ENCODE measurements at places on chromosomes 6 and 20.

DNA sequence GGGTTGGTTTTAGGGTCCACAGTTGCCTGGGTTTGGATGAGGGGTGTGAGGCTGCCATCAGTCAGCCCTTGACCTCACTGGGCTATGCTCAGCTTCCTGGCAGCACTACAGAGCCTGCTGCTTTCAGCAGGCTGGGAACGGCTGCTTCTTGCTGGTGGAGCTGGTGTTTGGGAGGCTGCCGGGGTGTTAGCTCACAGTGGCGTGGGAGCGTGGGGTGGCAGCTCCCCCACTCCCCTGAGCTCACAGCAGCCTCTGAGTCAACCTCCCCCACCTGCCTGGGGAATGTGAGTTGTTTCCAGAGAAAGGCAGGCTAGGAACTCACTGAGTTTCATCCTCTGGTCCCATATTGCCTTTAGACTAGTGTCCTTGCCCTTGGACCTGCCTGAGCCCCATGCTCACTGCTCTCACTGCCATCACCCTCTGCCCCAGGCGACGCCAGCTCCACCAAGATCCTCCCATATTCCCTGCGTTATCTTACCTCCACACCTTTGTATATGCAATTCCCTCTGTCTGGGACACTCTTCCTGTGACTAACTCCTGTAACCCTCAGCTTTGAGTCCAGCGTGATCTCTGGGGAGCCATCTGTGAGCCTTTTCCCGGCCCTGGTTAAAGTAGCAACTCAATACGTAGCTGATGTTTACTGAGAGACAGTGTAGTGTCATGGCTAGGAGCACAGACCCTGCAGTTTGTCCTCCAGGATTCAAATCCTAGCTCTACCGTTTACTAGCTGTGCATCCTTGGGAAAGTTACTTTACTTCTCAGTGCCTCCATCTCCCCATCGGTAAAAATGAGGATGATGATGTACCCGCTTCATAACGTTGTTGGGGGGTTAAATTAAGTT lies 34.8 kb downstream of the PPP1R16B start:
- DNase-seq, result peak; percentile 53

DNA sequence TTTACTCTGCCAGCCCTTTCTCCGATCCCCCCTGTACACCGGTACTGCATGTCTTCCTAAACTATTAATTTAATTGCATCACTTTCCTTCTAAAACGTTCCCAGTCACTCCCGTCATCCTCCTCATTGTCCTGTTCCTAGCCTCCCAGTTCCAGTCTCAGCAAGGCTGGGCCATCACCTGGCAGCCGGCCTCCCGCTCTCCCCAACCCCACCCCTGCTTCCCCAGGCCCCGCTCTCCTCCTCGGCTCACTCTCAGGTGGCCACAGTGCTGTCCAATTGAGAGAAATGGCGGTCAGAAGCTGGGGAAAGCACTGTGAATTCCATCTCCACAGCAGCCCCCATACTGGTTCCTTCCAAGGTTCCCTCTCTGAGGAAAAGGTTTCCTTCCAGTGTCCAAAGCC lies 8.9 kb downstream of the PDE10A start:
- DNase-seq, result no peak

GRCh38 chr6:3119040-3119723 lies 671 bp downstream of the BPHL start:
- no peak for DNase-seq

DNA sequence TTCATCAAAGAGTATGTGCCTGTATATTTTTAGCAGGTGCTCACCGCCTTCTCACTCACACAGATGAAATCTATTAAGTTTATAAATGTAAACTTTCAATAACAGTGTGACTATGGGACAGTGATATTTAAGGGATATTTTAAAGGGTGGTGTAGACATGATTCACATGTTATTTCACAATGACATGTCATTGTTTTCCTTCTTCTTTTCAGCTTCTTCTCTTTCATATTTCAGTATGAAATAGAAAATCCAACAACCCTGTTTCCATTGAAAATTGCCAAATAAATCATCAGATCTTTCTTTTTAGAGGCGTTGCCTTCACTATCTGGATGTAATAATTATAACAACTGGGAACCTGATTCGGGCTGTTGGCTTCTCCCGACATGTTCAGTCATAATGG lies 54.8 kb downstream of the PFDN4 start:
- DNase-seq, result no peak

DNA sequence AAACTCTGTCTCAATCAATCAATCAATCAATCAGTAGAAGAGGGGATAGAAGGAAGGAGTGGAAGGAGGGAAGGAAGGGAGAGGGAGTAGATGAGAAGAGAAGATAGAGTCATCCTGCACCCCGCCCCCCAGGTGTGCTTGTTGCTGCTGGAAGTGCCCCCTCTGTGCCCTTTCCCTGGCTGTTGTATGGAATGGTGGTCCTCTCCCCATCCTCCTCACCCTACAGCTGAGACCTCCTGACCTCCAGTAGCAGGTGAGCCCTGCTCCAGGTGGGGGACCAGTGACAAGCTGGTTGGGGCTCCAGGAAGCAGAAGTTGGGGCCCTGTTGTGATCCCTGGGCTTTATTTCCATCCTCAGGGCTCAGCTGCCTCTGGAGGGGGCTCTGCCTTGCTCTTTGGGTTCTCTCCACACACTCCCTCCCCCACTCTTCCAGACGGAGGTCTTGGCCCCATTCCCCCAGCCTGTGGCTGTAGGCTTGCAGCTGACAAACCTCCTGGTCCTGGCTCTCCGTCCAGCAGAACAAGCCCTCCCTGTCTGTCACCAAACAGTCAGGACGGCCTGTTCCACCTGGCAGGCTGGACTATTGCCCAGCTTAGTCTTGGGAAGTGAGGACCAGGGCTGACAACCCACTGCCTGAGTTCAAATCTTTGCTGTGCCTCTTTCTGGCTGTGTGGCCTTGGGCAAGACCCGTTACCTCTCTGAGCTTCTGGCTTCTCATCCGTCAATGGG lies 26.0 kb upstream of the SCRT2 start:
- no peak for DNase-seq

DNA sequence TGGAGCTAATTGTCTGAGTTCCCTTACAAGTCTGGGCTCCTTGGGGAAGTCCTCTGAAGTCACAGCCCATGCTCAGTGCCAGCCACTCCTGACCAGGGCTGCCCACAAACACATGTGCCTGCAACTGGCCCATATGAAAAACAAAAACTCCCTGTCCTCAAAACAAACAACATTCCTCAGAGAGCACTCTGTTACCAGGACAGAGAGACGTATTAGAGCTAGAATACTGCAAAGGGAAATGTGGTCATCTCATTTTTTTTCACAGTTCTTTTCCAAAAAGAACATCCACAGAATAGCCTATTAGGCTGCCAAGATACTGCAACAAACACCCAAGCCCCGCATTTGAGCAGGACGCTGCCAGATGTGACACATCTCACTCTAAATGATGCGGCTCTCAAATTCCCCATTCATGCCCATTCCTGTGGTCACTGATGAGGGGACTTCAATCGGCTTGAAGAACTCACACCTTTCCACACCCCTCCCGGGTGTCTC lies 71.1 kb downstream of the SLC22A23 start:
- DNase-seq, result no peak

- DNase-seq, result no peak
These were observed 19.8 kb downstream of the RALY start for GRCh38 chr20:34013554-34013953.

GRCh38 chr6:88386167-88386566 lies 220.0 kb upstream of the CNR1 start:
- no peak for DNase-seq

GRCh38 chr6:124872361-124873065 lies 89.7 kb upstream of the RNF217 start:
- no peak for DNase-seq

DNA sequence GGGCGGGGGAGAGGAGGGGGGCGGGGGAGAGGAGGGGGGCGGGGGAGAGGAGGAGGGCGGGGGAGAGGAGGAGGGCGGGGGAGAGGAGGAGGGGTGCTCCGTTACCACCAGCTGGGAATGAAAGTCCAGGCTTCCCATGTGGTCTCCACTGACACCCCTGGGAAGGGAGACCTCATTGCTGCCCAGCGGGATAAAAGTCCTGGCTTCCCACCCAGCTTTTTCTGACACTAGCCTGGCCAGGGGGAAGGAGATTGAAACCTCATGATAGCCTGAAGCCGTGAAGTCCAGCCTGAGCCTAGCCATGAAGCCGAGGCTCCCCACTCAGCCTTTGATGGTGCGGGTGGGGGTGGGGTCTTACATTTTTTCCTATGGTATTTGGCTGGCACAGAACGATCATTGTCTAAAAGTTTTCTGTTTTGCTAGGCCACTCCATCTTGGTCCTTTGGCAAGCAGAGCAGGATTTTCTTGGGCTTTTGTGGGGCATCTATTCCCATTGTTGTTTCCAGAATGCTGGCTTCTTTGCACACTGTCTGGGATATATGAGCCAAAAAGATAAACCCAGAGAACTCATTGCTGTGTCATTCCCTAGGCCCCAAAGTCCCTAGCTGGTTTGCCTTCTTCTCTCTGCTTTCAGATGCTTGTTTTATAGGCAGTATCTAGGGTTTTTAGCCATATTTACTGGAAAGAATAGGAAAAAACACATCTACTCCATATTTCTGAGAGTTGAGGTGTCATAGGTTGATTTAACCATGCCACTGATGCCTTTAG lies 67.9 kb upstream of the RNF24 start:
- DNase-seq, result no peak

DNA sequence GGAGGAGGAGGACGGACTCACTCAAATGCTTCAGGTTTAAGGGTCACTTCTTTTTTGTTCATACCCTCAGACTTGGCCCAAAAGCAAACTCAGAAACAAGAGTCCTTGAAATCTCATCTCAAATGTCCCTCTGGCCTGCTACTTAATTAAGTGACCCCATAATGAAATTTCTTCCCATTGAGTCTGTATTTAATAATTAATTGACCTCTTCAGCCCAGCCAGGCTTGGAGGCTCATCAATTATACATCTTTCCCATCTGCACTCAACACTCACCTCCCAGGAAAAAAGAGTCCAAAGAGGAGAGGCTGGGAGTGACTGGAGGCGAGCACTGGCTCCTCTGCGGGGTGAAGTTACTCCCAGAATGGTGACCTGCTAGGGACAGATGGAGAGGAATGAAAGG lies 90.5 kb upstream of the EYA2 start:
- DNase-seq, result no peak

DNA sequence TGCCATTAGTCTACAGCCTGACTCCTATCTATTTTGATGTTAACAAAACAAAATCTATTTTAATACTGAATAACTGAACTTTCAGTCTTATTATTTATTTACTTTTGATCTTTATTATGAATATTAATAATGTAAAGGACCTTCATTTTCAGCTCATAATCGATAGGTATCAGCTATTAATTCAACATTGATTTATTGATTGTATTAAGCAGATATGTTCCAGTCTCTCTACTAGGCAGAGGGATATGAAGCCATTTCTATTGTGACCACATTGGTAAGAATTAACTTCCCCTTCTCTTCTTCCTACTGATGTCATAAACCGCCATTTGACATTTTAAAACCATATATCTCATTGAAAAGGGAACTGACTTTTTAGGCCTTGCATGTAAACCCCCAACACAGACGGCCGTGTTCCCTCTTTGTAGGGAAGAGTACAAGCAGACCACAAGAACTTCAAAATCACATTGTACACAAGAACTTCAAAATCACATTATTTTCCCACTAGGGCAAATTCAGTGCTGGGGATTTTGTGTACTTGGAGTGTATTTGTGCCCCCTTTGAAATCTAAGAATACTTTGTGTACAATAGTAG lies 69.5 kb upstream of the FABP7 start:
- no peak for DNase-seq

DNA sequence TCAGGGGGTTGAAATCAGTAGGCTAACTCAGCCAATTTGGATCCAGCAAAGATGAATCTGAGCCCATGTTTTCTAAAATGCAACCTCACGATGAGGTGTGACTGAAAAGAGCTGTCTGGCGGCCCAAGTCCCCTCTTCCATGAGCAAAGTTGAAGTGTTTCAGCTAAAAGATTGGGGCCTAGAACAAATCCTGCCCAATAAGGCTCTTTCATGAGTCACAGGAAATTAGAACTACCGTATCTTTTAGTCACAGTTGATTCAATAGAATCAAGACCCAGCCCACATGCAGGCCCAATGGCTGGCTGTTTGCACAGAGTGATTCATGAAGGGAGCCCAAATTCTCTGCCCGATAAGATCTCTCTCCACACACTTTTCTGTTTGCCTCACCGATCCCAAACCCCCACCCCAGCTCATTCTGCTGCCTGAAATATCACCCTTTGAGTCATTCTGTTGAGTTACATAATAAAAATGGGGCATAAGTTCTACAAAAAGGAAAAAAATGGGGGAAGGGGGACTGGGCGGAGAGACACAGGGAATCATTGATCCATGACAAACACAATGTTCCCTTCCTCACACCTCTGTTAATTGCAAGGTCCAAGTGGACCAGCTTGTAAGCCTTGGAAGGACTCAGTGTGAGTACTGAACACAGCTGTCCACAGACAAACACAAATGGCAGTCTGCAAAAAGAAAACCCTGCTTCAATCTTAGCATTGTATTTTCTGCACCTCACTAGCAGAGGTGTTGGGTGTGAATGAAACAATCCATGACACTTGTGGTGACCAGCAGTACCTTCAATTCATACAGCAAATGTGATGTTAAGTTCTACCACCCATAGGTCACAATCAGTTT lies 13.8 kb downstream of the FOXQ1 start:
- no peak for DNase-seq

GRCh38 chr6:43778131-43778855 lies 8.3 kb downstream of the VEGFA start:
- DNase-seq, result no peak

- DNase-seq, result no peak
These were observed 29.3 kb downstream of the GRIK2 start for GRCh38 chr6:101422811-101423210.

DNA sequence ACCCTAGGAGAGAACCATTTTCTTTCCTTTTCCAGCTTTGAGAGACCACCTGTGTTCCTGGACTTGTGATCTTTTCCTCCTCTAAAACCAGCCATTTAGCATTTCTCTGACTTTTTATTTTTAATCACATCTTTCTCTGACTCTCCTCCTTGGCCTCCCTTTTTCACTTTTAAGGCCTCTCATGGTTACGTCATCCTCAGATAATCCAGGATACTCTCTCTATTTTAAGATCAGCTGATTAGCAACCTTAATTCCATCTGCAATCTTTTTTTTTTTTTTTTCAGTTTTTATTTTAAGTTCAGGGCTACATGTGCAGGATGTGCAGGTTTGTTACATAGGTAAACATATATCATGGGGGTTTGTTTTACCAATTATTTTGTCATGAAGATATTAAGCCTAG lies 54.0 kb downstream of the RFPL4B start:
- no peak for DNase-seq

GRCh38 chr6:33139596-33140206 lies 52.6 kb downstream of the COL11A2 start:
- DNase-seq, result no peak

- peak; percentile 45 for DNase-seq
These were observed 25.9 kb upstream of the EFHC1 start for GRCh38 chr6:52394251-52394666.

DNA sequence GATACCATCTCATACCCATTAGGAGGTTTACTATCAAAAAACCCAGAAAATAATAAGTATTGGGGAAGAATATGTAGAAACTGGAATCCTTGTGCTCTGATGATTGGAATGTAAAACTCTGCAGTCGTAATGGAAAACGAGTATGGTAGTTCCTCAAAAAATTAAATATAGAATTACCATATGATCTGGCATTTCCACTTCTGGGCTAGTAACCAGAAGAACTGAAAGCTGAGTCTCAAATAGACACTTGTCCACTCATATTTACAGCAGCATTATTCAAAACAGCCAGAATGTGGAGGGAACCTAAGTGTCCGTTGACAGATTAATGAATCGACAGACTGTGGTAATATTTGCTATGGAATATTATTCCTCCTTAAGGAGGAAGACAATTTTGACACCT lies 44.3 kb downstream of the FOXC1 start:
- DNase-seq, result no peak
